ENCODE measurements at places on chromosomes 11 and 22. TPM values are rescaled to one million over a fixed set of nuclear protein-coding genes. Genes with fewer than 3 reads are reported as not detected.

RPUSD4 gene
- total RNA-seq = 31.2 TPM

HBD gene
- not detected for total RNA-seq

GAL3ST3 gene
- 0.38 TPM for total RNA-seq

SUSD2 gene
- 0.26 TPM for total RNA-seq

ABCC8 gene
- not detected for total RNA-seq

CLDN5 gene
- total RNA-seq = 793 TPM

SOX6 gene
- under 0.01 TPM for total RNA-seq

YPEL1 gene
- total RNA-seq = 2.4 TPM

PELI3 gene
- 5.9 TPM for total RNA-seq

ACTN3 gene
- total RNA-seq = under 0.01 TPM

PLAAT5 gene
- not detected for total RNA-seq

FBLN1 gene
- 1.0 TPM for total RNA-seq

SCYL1 gene
- 55.9 TPM for total RNA-seq

SLC25A45 gene
- total RNA-seq = 1.7 TPM

STK33 gene
- total RNA-seq = 0.64 TPM

ATG2A gene
- 13.5 TPM for total RNA-seq

KCNK7 gene
- 0.13 TPM for total RNA-seq

All from dermis microvascular lymphatic vessel endothelial cell (primary cell).